Dermis lymphatic vessel endothelial cell (primary cell): ENCODE measurements at places on chromosomes 6 and 20. TPM values are rescaled to one million over a fixed set of nuclear protein-coding genes. Genes with fewer than 3 reads are reported as not detected.

Gene MUC21
- not detected in 2 replicates for total RNA-seq

Gene MTFR2
- 0.54 and 1.1 TPM in 2 replicates for total RNA-seq

Gene RAB32
- 81.6 and 90.7 TPM in 2 replicates for total RNA-seq

Gene CST1
- total RNA-seq: not detected in 2 replicates

Gene WASF1
- 10.8 and 11.2 TPM in 2 replicates for total RNA-seq

Gene DAAM2
- 0.17 and 0.87 TPM in 2 replicates for total RNA-seq

Gene ZBTB46
- total RNA-seq: 78.5 and 87.3 TPM in 2 replicates

Gene SLC4A11
- 7.8 and 8.9 TPM in 2 replicates for total RNA-seq

Gene CCN6
- not detected in 2 replicates for total RNA-seq

Gene OR2J2
- total RNA-seq: not detected in 2 replicates

Gene SLC17A1
- not detected in 2 replicates for total RNA-seq

Gene TNFRSF6B
- total RNA-seq: 1.3 and 1.8 TPM in 2 replicates

Gene SLC25A27
- total RNA-seq: 0.43 and 1.5 TPM in 2 replicates

Gene RIPPLY2
- total RNA-seq: 0.17 TPM in 1 of 2 replicates, not detected in the other

Gene XKR7
- under 0.01 TPM in 1 of 2 replicates, not detected in the other for total RNA-seq

Gene FRK
- 0.11 and 0.26 TPM in 2 replicates for total RNA-seq

Gene ADGRF5
- total RNA-seq: 79.2 and 126 TPM in 2 replicates

Gene GDAP1L1
- total RNA-seq: not detected in 2 replicates

Gene PLN
- total RNA-seq: under 0.01 TPM in 1 of 2 replicates, not detected in the other

Gene ADGB
- not detected in 2 replicates for total RNA-seq

Gene HLA-DQB2
- not detected in 2 replicates for total RNA-seq

Gene ARMC12
- total RNA-seq: 0.26 and 0.43 TPM in 2 replicates

Gene MUCL3
- total RNA-seq: not detected in 2 replicates

Gene KCNQ2
- not detected in 2 replicates for total RNA-seq

Gene C6orf47
- total RNA-seq: 22.6 and 24.2 TPM in 2 replicates

Gene CPNE1
- total RNA-seq: 83.7 and 123 TPM in 2 replicates

Gene CTAGE9
- total RNA-seq: not detected in 2 replicates

Gene DEK
- 70.5 and 104 TPM in 2 replicates for total RNA-seq

Gene OPRM1
- total RNA-seq: not detected in 2 replicates

Gene FRS3
- total RNA-seq: 0.76 and 0.95 TPM in 2 replicates

Gene MAP3K7
- 17.9 and 23.9 TPM in 2 replicates for total RNA-seq

Gene NHLRC1
- total RNA-seq: 0.43 and 1.3 TPM in 2 replicates

Gene CRIP3
- total RNA-seq: not detected in 2 replicates

Gene VGLL2
- total RNA-seq: not detected in 2 replicates

Gene WFDC12
- total RNA-seq: not detected in 2 replicates

Gene ZNF76
- 22.1 and 23.6 TPM in 2 replicates for total RNA-seq

Gene NINL
- 23.1 and 29.6 TPM in 2 replicates for total RNA-seq

Gene EYA4
- total RNA-seq: 0.09 TPM in 1 of 2 replicates, not detected in the other

Gene GGT7
- 1.8 and 2.7 TPM in 2 replicates for total RNA-seq

Gene SLC52A3
- not detected in 2 replicates for total RNA-seq

Gene CST4
- not detected in 2 replicates for total RNA-seq

Gene FAM184A
- 0.22 and 0.43 TPM in 2 replicates for total RNA-seq

Gene STMND1
- total RNA-seq: not detected in 2 replicates

Gene MYL9
- total RNA-seq: 0.34 and 2.0 TPM in 2 replicates

Gene CALHM6
- 3.7 and 4.2 TPM in 2 replicates for total RNA-seq

Gene FAM83D
- total RNA-seq: 9.4 and 10.1 TPM in 2 replicates

Gene DCBLD1
- total RNA-seq: 26.8 and 68.2 TPM in 2 replicates
